ENCODE measurements at places on chromosomes 2 and 18. TPM values are rescaled to one million over a fixed set of nuclear protein-coding genes. Genes with fewer than 3 reads are reported as not detected.

DNA sequence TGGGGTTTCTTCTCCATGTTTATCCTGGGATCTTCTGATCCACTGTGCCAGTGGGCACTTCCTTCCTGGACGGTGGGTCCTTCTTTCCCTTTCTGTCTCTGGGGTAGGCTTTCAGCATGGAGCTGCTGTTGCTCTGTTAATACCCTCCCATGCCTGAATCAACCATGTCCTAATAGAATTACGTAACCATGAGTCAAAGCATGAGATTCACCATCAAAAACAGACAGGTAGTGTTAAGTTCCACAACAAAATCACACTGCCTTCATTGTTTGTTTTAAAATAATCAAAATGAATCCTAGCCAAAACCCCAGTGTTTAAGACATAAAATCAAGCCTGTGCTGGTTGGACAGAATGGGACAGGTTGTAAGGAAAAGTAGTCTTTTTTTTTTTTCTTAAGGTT lies 37.5 kb downstream of the GNAL start:
- no peak for DNase-seq

DNA sequence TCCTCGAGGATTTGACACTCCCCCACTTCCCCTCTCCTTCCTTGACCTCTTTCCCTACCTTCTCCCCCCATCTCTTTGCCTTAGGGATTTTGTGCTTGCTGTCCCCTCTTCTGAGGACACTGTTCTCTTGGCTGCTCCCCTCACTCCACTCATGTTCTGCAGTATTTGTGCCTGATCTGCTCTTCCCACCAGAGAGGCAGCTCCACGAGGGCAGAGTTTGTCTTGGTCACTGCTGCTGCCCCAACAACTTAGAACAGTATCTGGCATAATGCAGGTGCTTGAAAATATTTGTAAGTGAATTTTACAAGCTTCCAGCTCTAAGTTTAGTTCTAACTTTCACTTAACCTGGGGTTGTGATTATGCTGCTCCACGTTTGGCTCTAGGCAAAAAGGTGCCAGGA lies 10.0 kb upstream of the WIPF1 start:
- no peak for DNase-seq

DNA sequence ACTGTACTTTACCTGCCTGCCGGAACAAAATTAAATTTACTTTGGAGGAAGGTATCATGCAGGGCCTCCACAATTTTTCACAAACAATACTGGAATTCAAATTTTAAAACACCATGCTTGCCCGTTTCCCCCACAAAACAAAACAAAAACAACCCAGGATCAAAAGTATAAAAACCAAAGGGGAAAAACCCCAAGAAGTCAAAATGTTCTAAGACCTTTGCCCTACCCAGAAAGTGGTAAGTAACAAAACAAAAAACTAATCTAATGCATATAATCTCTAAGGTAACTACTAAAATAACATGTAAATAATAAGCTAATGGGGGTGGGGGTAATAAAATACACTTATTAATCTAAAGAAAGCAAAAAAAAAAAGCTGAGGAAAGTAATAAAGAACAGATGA lies 60.5 kb downstream of the CUL3 start:
- DNase-seq: no peak

- no peak for DNase-seq
Observed at GRCh38 chr2:7269106-7269643, 352.0 kb downstream of the RNF144A start.

GRCh38 chr2:240160291-240161086 lies 20.0 kb upstream of the OTOS start:
- no peak for DNase-seq

Gene POU3F3
- total RNA-seq: not detected

Gene SLC4A5
- total RNA-seq: 15.1 TPM

DNA sequence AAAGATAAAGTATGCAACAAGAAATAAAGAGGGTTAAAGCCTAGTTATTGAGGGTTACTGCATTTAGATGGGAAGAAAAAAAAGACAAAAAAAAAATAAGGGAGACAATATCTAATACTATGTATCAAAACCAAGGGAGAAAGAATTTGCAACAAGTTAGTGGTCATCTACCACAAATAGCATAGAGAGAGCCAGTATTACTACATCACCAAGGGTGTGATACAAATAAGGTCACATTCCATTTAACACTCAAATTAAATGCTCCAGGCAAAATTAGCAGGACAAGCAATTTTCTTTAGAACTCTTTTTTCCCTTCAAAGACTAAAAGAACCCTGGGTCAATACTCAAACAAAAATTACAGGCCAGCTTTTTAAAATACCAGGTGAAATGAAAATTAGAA lies 115.1 kb upstream of the GULP1 start:
- DNase-seq: no peak

Gene FMNL2
- total RNA-seq: 0.78 TPM

DNA sequence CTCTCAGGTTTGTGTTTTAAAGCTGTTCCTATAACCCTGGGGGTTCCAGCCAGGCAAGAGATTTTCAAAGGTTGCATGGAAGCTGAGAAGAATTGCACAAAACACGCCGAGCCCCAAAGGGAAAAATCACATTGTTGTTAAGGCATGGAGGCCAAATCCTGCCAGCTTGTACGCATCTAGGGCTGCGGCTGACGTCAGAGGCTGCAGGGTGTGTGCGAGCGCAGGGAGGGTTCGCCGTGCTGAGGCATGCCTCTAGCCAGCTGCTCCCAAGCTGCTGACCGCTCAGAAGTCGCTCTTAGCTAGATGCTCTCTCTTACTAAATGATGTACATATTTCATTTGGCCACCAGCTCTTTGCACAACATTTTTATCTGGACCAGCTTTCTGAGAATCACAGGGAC lies 191.8 kb downstream of the LPIN1 start:
- DNase-seq: no peak

DNA sequence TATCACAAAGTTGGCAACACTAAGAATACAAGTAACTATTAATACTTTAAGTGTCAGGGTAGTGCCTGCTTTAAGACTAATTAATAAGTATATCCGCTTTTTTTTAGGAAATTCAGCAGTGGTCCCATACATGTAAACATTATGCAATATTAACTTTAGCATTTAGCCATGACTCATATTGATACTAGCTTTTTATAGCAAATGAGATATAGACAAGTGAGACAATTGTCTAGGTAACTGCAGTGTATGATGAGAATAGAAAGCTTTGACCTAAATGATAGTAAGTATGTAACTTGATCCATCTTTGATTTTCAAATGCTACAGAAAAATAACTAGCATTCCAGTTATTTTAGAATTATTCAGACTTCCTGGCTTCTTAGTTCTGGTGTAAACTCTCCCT lies 27.4 kb upstream of the VRK2 start:
- no peak for DNase-seq
